ENCODE measurements at places on chromosomes 13 and 19. TPM values are rescaled to one million over a fixed set of nuclear protein-coding genes. Genes with fewer than 3 reads are reported as not detected.

The ALOX5AP gene
- total RNA-seq = 19.1 TPM

GRCh38 chr13:27264181-27264580 lies 6.4 kb upstream of the RASL11A start:
- H3K27ac ChIP-seq = no peak overlapping the region
- no peak for DNase-seq
- H3K36me3 ChIP-seq = peaks cover 5% of the 10 kb centered on the region
- H3K27me3 ChIP-seq = no peaks in the 10 kb centered on the region
- H3K4me3 ChIP-seq = no peak overlapping the region

- no peak overlapping the region for H3K4me3 ChIP-seq
- no peak for DNase-seq
- no peaks in the 10 kb centered on the region for H3K4me1 ChIP-seq
Observed at GRCh38 chr19:48452289-48453190, 2.8 kb upstream of the KCNJ14 start.

DNA sequence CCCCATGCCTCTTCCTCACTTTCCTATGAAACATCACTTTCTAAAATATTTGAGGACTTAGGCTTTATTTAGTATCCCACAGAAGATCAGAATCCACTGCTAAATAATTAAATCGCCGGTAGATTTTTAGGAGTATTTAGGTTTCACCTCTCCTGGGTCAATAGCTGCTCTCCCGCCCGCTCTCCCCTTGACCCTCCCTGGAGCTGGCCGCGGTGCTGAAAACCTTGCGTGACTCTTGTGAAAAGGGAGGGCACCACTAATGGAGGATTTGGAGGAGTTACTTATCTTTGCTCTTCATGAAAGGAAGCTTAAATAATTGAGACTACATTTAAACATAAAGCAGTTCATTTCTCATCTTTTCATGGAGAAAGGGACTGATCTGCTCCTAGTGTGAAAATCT lies 14.1 kb downstream of the POU4F1 start:
- H3K4me1 ChIP-seq = no peaks in the 10 kb centered on the region
- H3K4me3 ChIP-seq = no peak overlapping the region
- H3K27me3 ChIP-seq = peaks cover 48% of the 10 kb centered on the region

DNA sequence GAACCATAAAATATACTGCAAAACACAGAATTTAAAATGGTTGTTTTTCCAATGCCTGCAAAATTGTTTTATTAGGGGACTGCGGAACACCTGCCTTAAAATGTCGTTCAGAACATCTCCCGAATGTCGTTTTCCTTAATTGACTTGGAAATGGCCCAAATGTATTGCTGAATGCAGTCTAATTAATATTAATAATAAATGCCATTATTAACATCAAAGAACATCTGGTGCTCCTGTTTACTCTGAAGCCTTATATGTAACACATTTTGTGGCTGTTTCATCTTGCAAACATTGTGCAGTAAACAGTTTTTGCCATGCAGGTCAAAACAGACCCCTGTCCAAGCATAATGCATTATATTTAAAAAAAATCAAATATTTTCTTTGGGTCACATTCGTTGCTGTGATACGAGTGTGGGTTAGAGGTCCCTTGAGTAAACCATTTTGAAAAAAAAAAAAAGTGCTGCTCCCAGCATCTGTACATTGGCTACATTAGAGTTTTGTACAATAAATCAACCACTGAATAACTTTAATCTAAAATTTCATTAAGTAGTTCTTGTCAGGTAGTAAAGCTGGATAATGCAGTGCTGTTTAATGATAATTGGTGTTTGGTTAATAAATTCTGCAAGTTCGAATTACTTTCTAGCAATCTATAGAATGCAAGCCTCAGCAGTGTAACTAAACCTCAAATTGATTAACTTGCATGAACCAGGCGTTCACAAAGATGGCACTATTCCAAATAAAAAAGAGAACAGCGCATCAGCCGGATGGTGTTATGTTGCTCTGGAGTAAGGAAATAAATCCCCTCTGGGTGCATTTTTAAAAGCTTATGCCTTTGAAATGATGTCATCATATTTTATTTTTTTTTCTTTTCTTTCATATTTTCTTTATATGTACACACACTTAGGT lies 140.2 kb downstream of the ZNF536 start:
- H3K4me3 ChIP-seq = no peak overlapping the region
- no peak for DNase-seq
- no peaks in the 10 kb centered on the region for H3K27me3 ChIP-seq
- H3K27ac ChIP-seq = no peak overlapping the region
- H3K4me1 ChIP-seq = no peaks in the 10 kb centered on the region
- no peaks in the 10 kb centered on the region for H3K36me3 ChIP-seq

Measured in CD8-positive, alpha-beta memory T cell (primary cell).